NCI-H1092 (cell line): ENCODE measurements at places on chromosomes 16 and 17.

DNA sequence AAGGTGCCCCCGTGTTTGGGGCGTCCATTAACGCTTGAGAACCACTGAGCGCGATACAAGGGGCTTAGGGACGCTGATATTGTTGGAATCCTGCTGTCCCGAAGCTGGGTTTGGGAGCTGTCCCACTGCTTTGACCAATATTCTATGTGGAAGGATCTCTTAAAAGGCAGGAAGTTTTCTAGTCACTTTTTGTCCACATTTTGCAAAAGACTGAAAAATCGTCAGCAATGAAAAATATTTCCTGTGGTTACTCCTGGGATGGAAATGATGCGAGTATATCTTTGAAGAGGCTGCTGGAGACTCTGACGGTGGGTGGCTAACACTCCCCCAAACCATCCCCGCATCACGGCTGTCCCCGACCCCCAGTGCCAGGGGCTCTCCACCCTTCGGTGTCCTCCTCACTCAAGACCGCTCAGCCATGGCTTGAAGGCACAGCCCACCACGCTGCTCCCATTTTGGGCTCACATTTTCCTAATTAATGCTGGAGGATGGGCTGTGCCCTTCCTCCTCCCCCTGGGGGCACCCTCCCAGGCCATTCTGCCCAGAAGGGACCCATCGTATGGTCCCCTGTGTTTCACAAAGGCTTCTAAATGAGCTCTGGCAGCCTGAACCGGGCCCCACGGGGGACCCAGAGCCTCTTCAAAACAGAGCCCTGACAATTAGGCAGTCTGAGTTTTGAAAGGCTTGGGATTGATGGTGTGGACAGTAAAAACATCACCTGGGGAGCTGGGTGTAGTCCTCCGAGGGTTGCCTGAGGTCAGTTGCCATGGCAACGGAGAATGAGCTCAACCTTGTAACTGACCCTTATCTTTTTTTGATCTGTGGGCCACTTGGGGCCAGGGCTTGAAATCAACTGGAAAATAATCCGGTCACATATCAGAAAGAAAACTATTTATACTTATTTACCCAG lies 158.6 kb downstream of the C16orf78 start:
- peak; percentile 23 for DNase-seq

- no peak for DNase-seq
Measured at GRCh38 chr16:15907863-15908478, 19.6 kb upstream of the CEP20 start.

GRCh38 chr16:89422905-89423630 lies 67.3 kb downstream of the ANKRD11 start:
- no peak for DNase-seq

DNA sequence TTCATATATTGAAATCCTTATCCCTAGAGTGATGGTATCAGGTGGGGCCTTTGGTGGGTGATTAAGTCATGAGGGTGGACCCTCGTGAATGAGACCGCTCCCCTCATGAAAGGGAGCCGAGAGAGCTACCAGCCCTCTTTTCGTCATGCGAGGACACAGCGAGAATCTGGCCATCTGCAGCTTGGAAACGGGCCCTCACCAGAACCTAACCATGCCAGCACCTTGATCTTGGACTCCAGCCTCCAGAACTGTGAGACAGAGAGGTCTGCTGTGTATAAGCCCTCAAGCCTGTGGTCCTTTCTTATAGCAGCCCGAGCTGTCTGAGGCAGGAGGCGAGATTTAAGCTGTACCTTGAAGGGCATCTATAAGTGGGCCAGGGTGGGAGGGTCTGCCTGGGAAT lies 23.7 kb upstream of the ACSF3 start:
- no peak for DNase-seq
